A549 treated with Mapracorat at 1 μM for 4 hours (cell line): ENCODE measurements at places on chromosomes 13 and 19. TPM values are rescaled to one million over a fixed set of nuclear protein-coding genes. Genes with fewer than 3 reads are reported as not detected.

Gene VMAC
- total RNA-seq, result 0.35 to 0.87 TPM (median 0.51 TPM) in 5 replicates

Gene CPB2
- total RNA-seq, result 0.11 TPM in 1 of 5 replicates, not detected in the others

Gene SBK3
- total RNA-seq, result 0.81 to 1.9 TPM (median 1.6 TPM) in 5 replicates

Gene GET3
- total RNA-seq, result 78.1 to 102 TPM (median 96.8 TPM) in 5 replicates

Gene WDR88
- total RNA-seq, result 0.31 TPM in 1 of 5 replicates, not detected in the others

Gene ZNF816
- total RNA-seq, result 0.08 TPM in 1 of 5 replicates, not detected in the others

Gene KLK10
- total RNA-seq, result 0.13 to 0.58 TPM (median 0.29 TPM) in 5 replicates

Gene EFNB2
- total RNA-seq, result 4.3 to 4.8 TPM (median 4.6 TPM) in 5 replicates

Gene NLRP11
- total RNA-seq, result 0.04 TPM in 1 of 5 replicates, not detected in the others

Gene MCF2L
- 0.28 to 0.50 TPM (median 0.41 TPM) in 5 replicates for total RNA-seq

Gene RDH8
- total RNA-seq, result 0.21 to 0.65 TPM (median 0.36 TPM) in 5 replicates

Gene KIR2DL3
- not detected in 5 replicates for total RNA-seq

Gene CRB3
- 3.1 to 5.0 TPM (median 4.8 TPM) in 5 replicates for total RNA-seq

Gene ZNF614
- 2.5 to 3.1 TPM (median 3.0 TPM) in 5 replicates for total RNA-seq

Gene BEST2
- 1.5 to 2.3 TPM (median 1.8 TPM) in 5 replicates for total RNA-seq

Gene LAIR2
- total RNA-seq, result not detected in 5 replicates

Gene LILRA2
- total RNA-seq, result not detected in 5 replicates

Gene TEX101
- total RNA-seq, result not detected in 5 replicates

Gene TRAPPC5
- 45.4 to 107 TPM (median 106 TPM) in 5 replicates for total RNA-seq

Gene DCT
- total RNA-seq, result not detected in 5 replicates

Gene RPS5
- total RNA-seq, result 2,297 to 2,583 TPM (median 2,408 TPM) in 5 replicates

Gene ALOX5AP
- total RNA-seq, result 6.7 to 10.3 TPM (median 9.6 TPM) in 5 replicates

Gene UNC13A
- 1.3 to 2.0 TPM (median 1.7 TPM) in 5 replicates for total RNA-seq

Gene SMIM24
- 0.26 to 1.0 TPM (median 0.50 TPM) in 5 replicates for total RNA-seq

Gene NCR1
- not detected in 5 replicates for total RNA-seq

Gene UBE2M
- total RNA-seq, result 130 to 146 TPM (median 138 TPM) in 5 replicates

Gene ESD
- 81.3 to 98.6 TPM (median 89.6 TPM) in 5 replicates for total RNA-seq

Gene CEACAM4
- not detected in 5 replicates for total RNA-seq

Gene LGALS4
- total RNA-seq, result 0.41 to 0.74 TPM (median 0.63 TPM) in 5 replicates

Gene ZNF625
- total RNA-seq, result not detected in 5 replicates

Gene ZNF724
- total RNA-seq, result 0.40 to 0.94 TPM (median 0.65 TPM) in 5 replicates

Gene FXYD7
- 0.28 to 0.65 TPM (median 0.36 TPM) in 3 of 5 replicates, not detected in the others for total RNA-seq

Gene ZNF649
- 0.11 to 0.31 TPM (median 0.12 TPM) in 5 replicates for total RNA-seq

Gene IZUMO2
- not detected in 5 replicates for total RNA-seq

Gene ZFP36
- 175 to 251 TPM (median 211 TPM) in 5 replicates for total RNA-seq

Gene CRLF1
- total RNA-seq, result 3.0 to 7.7 TPM (median 5.0 TPM) in 5 replicates

Gene ZFR2
- total RNA-seq, result not detected in 5 replicates

Gene ZNF345
- total RNA-seq, result 0.11 to 0.31 TPM in 2 of 5 replicates, not detected in the others

Gene PSG1
- 0.13 to 0.33 TPM (median 0.17 TPM) in 5 replicates for total RNA-seq

Gene ZNF729
- not detected in 5 replicates for total RNA-seq

Gene CCNA1
- 0.30 to 0.69 TPM (median 0.41 TPM) in 5 replicates for total RNA-seq

Gene EDNRB
- not detected in 5 replicates for total RNA-seq

Gene SIAH3
- 0.01 TPM in 1 of 5 replicates, not detected in the others for total RNA-seq

Gene KLF2
- total RNA-seq, result 14.6 to 29.9 TPM (median 29.3 TPM) in 5 replicates

Gene MIA
- total RNA-seq, result not detected in 5 replicates

Gene SLITRK1
- total RNA-seq, result not detected in 5 replicates

Gene RFX1
- 2.6 to 5.7 TPM (median 5.1 TPM) in 5 replicates for total RNA-seq

Gene HPN
- 0.09 to 0.37 TPM (median 0.10 TPM) in 3 of 5 replicates, not detected in the others for total RNA-seq

Gene LYPD3
- 0.26 to 0.55 TPM (median 0.40 TPM) in 5 replicates for total RNA-seq

Gene ETV2
- 1.7 to 3.1 TPM (median 2.9 TPM) in 5 replicates for total RNA-seq

Gene ZNF90
- not detected in 5 replicates for total RNA-seq

Gene KIR3DL1
- not detected in 5 replicates for total RNA-seq

Gene SPRYD7
- total RNA-seq, result 9.8 to 12.8 TPM (median 10.8 TPM) in 5 replicates

Gene ADPRHL1
- 14.4 to 16.0 TPM (median 14.8 TPM) in 5 replicates for total RNA-seq
